Spinal cord (tissue), 10 donors: ENCODE measurements at places on chromosomes 11 and 22. TPM values are rescaled to one million over a fixed set of nuclear protein-coding genes. Genes with fewer than 3 reads are reported as not detected.

Gene VWCE
- 2.4 TPM for total RNA-seq

Gene SAA4
- total RNA-seq, result not detected

Gene FOLR2
- 21.9 TPM for total RNA-seq

Gene FAM83F
- total RNA-seq, result 1.2 TPM

Gene FXYD6
- total RNA-seq, result 253 TPM

Gene DTX4
- 27.8 TPM for total RNA-seq

Gene HTR3A
- total RNA-seq, result 0.28 TPM

Gene ABCC8
- 5.5 TPM for total RNA-seq

Gene TAGLN
- 56.8 TPM for total RNA-seq

Gene MOGAT2
- total RNA-seq, result not detected

GRCh38 chr11:73787643-73788558 lies at the start of gene MRPL48:
Gene MRPL48, plus strand, starts transcription at chr11:73787874. Its CDS starts 98 bp downstream, at chr11:73787972.
- peak within 1 kb of the TSS; percentile 98 for H3K27ac ChIP-seq
- no peaks in the 10 kb centered on the region for H3K36me3 ChIP-seq
- H3K4me3 ChIP-seq, result peak within 1 kb of the TSS; percentile 98
- DNase-seq, result peak; percentile 98

DNA sequence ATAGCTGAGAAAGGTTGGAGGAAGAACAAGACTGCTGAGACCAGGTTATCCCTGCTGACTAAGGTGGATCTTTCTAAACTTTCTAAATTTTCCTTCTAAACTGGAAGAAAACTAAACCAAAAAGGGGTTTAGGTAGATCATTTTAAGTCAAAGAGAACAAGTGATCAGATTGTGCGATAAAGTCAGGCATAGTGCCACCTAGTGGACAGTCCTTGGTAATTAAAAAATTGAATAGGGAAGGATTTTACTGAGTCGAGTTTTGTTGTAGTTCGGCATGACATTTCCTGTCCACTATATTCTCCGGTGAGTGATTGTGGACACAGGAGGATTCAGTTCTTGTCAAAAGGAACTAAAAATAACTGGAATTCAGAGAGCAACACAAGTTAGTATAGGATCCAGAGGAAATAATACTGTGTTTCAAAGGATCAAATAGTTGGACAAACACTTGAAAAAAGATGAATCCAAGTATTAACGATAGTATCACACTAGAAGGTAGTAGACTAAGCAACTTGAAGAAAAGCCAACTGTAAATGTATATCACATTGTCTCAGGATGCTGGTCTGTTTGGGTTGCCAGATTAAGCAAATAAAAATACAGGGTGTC lies 1236.4 kb downstream of the FAM181B start:
- H3K4me3 ChIP-seq, result no peak overlapping the region
- no peaks in the 10 kb centered on the region for H3K4me1 ChIP-seq
- no peaks in the 10 kb centered on the region for H3K27me3 ChIP-seq
- peak; percentile 61 for DNase-seq
- no peak overlapping the region for H3K27ac ChIP-seq
- H3K36me3 ChIP-seq, result no peaks in the 10 kb centered on the region

DNA sequence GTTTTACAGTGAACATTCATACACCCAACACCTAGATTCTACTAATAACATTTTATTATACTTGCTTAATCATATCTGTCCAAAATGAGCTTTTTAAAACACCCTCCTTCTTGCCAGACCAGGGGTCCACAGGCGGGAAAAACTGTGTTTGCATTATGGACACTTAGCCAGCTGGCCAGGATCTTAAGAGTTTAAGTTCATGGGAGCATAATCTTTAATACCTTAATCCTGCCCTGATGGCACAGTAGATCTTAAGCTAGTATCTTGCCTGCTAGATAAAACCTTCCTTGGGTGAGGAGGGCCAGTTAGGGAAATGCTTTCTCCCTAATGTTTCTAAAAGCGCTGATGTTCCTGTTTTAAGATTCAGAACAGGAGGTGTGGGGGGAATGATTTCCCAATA lies 13.1 kb upstream of the CCDC134 start:
- DNase-seq, result no peak
- no peaks in the 10 kb centered on the region for H3K27me3 ChIP-seq
- H3K4me3 ChIP-seq, result no peak overlapping the region
- H3K36me3 ChIP-seq, result no peaks in the 10 kb centered on the region
- H3K27ac ChIP-seq, result no peak overlapping the region

DNA sequence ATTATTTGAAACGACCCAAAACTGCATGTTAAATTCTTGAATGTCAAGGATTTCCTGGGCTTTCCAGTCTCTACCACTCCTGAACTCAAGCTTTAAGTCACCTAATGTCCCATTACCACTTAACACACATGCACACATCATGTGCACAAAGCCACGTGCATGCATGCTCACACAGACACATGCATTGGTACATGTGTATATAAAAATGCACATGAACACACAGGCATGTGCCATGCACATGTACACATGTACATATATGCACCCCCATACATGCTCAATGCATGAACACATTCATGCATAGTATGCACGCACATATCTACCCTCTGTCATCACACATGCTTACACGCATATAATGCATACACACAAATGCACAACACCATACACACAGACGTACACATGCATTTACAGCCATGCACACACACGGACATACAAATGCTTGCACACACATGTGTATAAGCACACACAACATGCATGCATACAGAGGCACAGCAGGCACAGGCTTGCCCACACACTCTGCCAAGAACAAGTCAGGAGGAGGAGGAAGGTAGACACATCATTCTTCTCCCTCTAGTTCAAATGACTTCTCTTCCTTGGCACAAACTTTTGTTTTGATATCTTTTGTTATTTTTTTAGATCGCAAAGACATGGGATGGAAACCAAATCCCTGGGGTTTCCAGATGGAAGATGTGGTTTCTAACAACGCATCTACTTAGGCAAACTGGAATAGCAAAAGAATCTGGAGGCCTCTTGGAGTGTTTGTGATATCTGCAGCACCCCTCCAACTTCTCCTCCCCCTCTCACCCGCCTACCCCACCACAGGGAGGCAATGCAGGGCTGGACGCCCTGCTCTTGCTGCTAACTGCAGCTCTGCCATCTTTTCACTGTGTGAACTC lies 24.6 kb downstream of the RASD2 start:
- no peak overlapping the region for H3K4me3 ChIP-seq
- no peak for DNase-seq
- peaks cover 24% of the 10 kb centered on the region for H3K4me1 ChIP-seq
- H3K27ac ChIP-seq, result no peak overlapping the region
- no peaks in the 10 kb centered on the region for H3K36me3 ChIP-seq

- no peak overlapping the region for H3K27ac ChIP-seq
- DNase-seq, result no peak
- no peaks in the 10 kb centered on the region for H3K27me3 ChIP-seq
- H3K4me1 ChIP-seq, result peaks cover 17% of the 10 kb centered on the region
Measured at GRCh38 chr11:68982134-68982533, 1.3 kb upstream of the MRGPRD start.

- no peaks in the 10 kb centered on the region for H3K36me3 ChIP-seq
- no peak for DNase-seq
- peak overlapping the region; percentile 9 for H3K4me3 ChIP-seq
- peaks cover 11% of the 10 kb centered on the region for H3K4me1 ChIP-seq
- no peak overlapping the region for H3K27ac ChIP-seq
- peaks cover 63% of the 10 kb centered on the region for H3K27me3 ChIP-seq
Measured at GRCh38 chr11:70078781-70079616, 882 bp downstream of the ANO1 start.

DNA sequence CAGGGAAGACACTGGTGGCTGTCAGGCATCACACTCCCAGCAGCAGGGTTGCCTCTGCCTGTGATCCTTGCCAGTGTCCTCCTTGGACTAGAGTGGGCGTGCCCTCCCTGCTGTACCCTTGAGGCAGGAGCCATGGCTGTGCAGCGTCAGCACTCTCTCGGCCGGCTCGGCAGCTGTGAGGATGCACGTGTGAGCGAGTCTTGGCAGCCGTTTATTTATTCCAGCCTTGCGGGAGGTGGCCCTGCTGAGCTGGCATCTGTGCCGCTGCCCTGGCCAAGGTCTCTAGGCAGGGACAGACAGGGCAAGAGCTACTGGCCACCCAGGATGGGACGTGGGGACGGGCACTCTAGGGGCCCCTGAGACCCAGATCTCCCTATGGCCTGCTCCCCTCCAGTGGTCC lies 33.9 kb downstream of the TSPAN4 start:
- H3K27me3 ChIP-seq, result no peaks in the 10 kb centered on the region
- H3K36me3 ChIP-seq, result peaks cover 81% of the 10 kb centered on the region
- peak; percentile 55 for DNase-seq
- H3K4me1 ChIP-seq, result peaks cover 14% of the 10 kb centered on the region
- H3K4me3 ChIP-seq, result no peak overlapping the region

GRCh38 chr22:36417281-36417686 lies 29.5 kb upstream of the MYH9 start:
- H3K4me3 ChIP-seq, result no peak overlapping the region
- H3K4me1 ChIP-seq, result peaks cover 11% of the 10 kb centered on the region
- H3K36me3 ChIP-seq, result no peaks in the 10 kb centered on the region
- no peaks in the 10 kb centered on the region for H3K27me3 ChIP-seq
- no peak for DNase-seq

DNA sequence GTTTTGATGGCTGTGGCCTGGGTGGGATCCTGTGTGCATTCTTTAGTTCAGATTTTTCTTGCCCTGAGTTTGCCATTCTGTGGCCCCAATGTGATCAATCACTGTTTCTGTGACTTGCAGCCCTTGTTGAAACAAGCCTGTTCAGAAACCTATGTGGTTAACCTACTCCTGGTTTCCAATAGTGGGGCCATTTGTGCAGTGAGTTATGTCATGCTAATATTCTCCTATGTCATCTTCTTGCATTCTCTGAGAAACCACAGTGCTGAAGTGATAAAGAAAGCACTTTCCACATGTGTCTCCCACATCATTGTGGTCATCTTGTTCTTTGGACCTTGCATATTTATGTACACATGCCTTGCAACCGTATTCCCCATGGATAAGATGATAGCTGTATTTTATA lies 620 bp downstream of the OR4C16 start:
- H3K36me3 ChIP-seq, result no peaks in the 10 kb centered on the region
- H3K4me3 ChIP-seq, result no peak overlapping the region

GRCh38 chr11:72144807-72145565 lies 9.5 kb downstream of the FOLR3 start:
- H3K27ac ChIP-seq, result no peak overlapping the region
- no peaks in the 10 kb centered on the region for H3K27me3 ChIP-seq
- DNase-seq, result no peak
- no peaks in the 10 kb centered on the region for H3K4me1 ChIP-seq
- H3K4me3 ChIP-seq, result no peak overlapping the region

DNA sequence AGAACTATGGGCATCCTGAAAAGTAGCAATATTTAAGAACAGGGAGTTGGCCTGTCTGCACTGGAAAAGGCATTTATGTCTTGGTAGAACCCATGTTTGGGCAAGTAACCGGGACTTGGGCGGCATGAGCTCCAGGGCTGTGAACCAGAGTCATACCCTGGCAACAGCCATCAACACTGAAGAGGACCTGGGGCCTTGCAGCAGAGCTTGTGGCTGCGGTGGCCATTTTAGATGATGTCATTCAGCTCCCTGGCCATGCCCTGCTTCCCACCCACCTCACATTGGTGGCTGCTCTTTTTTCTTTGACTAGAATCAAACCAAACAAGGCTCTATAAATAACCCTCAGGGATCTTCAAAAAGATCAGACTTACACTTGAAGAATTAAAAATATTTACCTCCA lies 26.6 kb downstream of the EHF start:
- H3K27ac ChIP-seq, result no peak overlapping the region
- H3K4me3 ChIP-seq, result no peak overlapping the region
- no peaks in the 10 kb centered on the region for H3K4me1 ChIP-seq
- no peaks in the 10 kb centered on the region for H3K27me3 ChIP-seq
- H3K36me3 ChIP-seq, result no peaks in the 10 kb centered on the region

- peaks cover 7% of the 10 kb centered on the region for H3K36me3 ChIP-seq
- H3K27me3 ChIP-seq, result no peaks in the 10 kb centered on the region
- H3K4me3 ChIP-seq, result no peak overlapping the region
- H3K4me1 ChIP-seq, result peaks cover 13% of the 10 kb centered on the region
- no peak for DNase-seq
Measured at GRCh38 chr11:47611348-47611794, 17.2 kb upstream of the C1QTNF4 start.

DNA sequence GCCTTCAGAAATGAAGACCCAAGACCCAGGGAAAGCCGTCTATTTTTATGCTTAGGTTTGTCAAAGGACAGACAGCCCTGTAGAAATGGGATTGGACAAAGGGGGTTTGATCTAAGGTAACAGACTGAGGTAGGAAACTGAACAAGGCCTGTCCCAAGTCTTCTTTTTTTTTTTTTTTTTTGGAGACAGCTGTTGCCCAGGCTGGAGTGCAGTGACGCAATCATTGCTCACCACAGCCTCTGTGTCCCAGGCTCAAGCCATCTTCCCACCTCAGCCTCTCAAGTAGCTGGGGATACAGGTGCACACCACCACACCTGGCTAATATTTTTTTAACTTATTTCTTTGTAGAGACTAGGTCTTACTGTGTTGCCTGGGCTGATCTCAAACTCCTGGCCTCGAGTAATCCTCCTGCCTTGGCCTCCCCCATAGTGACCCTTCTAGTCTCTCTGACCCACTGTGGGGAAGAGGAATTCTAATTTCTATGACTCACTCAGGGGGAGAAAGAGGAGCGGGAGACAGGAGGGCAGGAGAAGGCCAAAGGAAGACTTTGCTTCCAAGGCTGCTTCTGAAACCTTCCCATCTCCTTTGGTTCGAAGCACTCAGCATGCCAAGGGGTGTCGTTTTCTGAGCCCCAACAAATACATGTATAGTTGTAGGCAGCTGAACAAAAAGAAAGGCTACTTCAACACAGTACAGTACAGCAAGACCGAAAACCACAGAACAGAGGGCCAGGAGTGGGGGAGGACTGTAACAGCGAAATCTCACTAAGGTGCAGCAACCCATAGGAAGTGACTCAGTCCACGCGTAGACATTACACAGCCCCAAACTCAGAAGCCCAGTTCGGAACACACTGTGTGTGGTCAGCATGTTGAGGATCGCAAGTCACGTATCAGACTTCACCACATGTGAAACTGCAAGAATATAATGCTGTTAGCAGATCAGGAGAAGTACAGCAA lies 872 bp downstream of the TMA7B start:
- no peaks in the 10 kb centered on the region for H3K36me3 ChIP-seq
- peaks cover 12% of the 10 kb centered on the region for H3K4me1 ChIP-seq
- no peak overlapping the region for H3K4me3 ChIP-seq
- no peak for DNase-seq
- no peak overlapping the region for H3K27ac ChIP-seq

- H3K4me3 ChIP-seq, result no peak overlapping the region
- H3K27ac ChIP-seq, result no peak overlapping the region
- no peaks in the 10 kb centered on the region for H3K4me1 ChIP-seq
- no peak for DNase-seq
- H3K27me3 ChIP-seq, result no peaks in the 10 kb centered on the region
- no peaks in the 10 kb centered on the region for H3K36me3 ChIP-seq
Measured at GRCh38 chr11:110340436-110340835, 44.0 kb upstream of the RDX start.

GRCh38 chr22:38694049-38694448 lies 6.7 kb downstream of the JOSD1 start:
- H3K27me3 ChIP-seq, result no peaks in the 10 kb centered on the region
- no peak overlapping the region for H3K4me3 ChIP-seq
- H3K27ac ChIP-seq, result no peak overlapping the region
- DNase-seq, result no peak
- peaks cover 10% of the 10 kb centered on the region for H3K4me1 ChIP-seq
- peaks cover 30% of the 10 kb centered on the region for H3K36me3 ChIP-seq
